Activated CD8-positive, alpha-beta T cell treated with anti-CD3 and anti-CD28 coated beads, Interleukin-2, amount 10 ng/mL, durations not matched to agents 7 days and 5 days (primary cell): ENCODE measurements at places on chromosomes 13 and 19. TPM values are rescaled to one million over a fixed set of nuclear protein-coding genes. Genes with fewer than 3 reads are reported as not detected.
A peak's percentile ranks its signal among the peaks of the same experiment; 100 is the strongest.

DNA sequence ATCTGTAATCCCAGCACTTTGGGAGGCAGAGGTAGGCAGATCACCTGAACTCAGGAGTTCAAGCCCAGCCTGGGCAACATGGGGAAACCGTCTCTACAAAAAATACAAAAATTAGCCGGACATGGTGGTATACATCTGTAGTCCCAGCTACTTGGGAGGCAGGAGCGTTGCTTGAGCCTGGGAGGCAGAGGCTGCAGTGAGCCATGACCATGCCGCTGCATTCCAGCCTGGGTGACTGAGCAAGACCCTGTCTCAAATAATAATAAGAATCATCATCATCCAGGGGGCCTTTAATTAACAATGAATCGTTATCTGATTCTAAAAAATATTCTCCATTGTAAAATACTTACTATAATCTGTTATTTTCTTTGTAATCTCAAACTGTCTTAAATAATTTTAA, 283.4 kb downstream of the DACH1 start:
- H3K27me3 ChIP-seq = no peaks in the 10 kb centered on the region
- no peaks in the 10 kb centered on the region for H3K4me1 ChIP-seq
- no peaks in the 10 kb centered on the region for H3K36me3 ChIP-seq

GRCh38 chr13:73556902-73557301, 498.1 kb downstream of the KLF5 start:
- DNase-seq = no peak
- no peaks in the 10 kb centered on the region for H3K4me1 ChIP-seq
- no peak overlapping the region for H3K27ac ChIP-seq
- no peaks in the 10 kb centered on the region for H3K36me3 ChIP-seq
- no peak overlapping the region for H3K4me3 ChIP-seq
- H3K27me3 ChIP-seq = no peaks in the 10 kb centered on the region

GRCh38 chr19:12965017-12965811, 4.2 kb upstream of the DAND5 start:
- H3K4me3 ChIP-seq = peak overlapping the region; percentile 91
- H3K4me1 ChIP-seq = peaks cover 7% of the 10 kb centered on the region
- H3K27ac ChIP-seq = peak overlapping the region; percentile 96
- H3K27me3 ChIP-seq = no peaks in the 10 kb centered on the region

SLC10A2 gene
- not detected for total RNA-seq
